ENCODE measurements at places on chromosomes 7 and 10.

- DNase-seq: no peak
Measured at GRCh38 chr7:157962458-157963306, 624.9 kb downstream of the PTPRN2 start.

GRCh38 chr10:78255796-78256638 is 222.4 kb downstream of the RPS24 start:
- DNase-seq: peak; percentile 91

- no peak for DNase-seq
Measured at GRCh38 chr7:5528071-5528814, 104.6 kb upstream of the TNRC18 start.

- no peak for DNase-seq
Measured at GRCh38 chr10:49257154-49257553, 41.8 kb upstream of the C10orf71 start.

DNA sequence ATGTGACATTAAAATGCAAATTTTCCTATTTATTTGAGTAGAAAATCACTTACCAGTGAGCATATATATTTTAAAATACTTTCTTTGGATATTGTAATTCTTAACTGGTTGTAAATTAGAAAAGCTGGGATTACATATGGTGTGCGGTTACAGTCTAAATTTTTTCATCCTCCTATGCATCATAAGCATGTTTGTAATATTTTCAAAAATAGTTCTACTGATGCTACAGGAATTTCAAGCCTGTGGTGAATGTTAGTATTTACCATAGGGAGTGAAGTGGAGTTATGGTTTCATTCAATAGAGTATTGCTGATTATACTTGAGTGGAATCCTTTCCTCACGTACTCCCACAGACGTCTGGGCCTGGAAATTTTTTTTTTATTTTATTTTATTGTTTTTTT is 34.6 kb upstream of the ST7 start:
- DNase-seq: no peak

DNA sequence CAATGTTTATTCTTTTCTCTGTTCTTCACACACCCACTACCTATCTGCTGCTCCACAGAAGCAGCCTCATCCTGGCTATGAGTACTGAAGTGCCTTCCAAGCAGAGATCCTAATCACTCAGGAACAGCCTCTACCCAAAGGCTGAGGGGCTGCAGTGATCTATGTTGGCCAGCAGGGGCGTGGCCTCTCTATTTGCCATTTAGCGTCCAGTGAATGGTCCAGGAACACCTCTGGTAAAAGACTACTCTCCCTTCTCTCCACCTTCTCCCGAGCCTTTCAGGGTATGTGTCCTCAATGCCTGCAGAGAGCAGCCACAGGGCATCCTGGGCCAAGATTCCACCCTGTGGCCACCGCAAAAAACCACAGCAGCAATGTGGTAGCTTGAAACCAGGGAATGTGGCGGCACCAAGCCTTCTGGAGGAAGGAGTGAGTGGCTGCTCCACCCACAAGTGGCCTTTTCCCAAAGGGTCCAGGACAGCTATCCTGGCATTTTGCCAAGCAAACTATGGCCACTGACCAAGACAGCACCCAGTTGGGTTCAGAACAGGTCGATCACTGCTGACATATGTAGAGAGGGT is 70.9 kb downstream of the SYPL1 start:
- DNase-seq: no peak

GRCh38 chr7:93923942-93924341 is 2.4 kb downstream of the GNG11 start:
- DNase-seq: no peak

Data from amniotic stem cell (primary cell).